GM23338 (cell line): ENCODE measurements at places on chromosomes 7 and 10.

DNA sequence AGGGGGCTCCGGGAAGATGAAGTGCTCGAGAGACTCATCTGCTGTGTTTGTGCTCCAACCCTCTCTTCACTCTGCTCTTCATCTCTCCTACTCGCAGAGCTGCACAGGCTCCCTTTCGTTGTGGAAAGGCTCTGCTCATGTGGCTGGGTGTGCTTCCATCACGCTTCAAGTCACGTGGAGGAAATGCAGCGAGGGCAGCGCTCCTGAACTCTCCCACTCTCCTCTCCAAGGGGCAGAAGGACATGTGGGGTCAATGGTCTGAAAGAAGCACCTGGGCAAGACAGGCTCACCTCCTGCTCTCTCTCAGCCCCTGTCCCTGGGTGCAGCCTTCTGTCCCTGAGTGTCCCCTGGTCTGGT lies 72.6 kb downstream of the USP6NL start:
- no peak for DNase-seq

- no peak for DNase-seq
Measured at GRCh38 chr7:42709284-42709683, 202.6 kb downstream of the C7orf25 start.

GRCh38 chr7:86972072-86972471 lies 87.4 kb downstream of the ELAPOR2 start:
- peak; percentile 85 for DNase-seq

DNA sequence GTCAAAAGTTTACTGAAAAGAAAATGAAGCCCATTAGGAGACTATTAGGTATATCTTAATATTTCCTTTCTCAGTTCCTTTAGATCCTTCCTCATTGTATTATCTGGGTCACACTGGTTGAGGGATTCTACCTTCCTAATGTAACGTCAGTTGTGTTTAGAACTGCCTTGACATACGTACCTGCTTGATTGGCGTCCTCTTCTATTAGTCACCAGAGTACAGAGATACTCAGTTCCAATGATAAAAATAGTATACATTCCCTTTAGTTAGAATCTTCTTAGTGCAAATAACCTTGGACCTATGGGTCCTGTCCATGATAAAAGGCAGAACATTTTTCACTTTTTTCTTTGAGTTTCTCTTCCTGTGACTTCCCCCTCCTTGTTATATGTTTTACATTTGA lies 45.2 kb downstream of the AHCYL2 start:
- DNase-seq: no peak

DNA sequence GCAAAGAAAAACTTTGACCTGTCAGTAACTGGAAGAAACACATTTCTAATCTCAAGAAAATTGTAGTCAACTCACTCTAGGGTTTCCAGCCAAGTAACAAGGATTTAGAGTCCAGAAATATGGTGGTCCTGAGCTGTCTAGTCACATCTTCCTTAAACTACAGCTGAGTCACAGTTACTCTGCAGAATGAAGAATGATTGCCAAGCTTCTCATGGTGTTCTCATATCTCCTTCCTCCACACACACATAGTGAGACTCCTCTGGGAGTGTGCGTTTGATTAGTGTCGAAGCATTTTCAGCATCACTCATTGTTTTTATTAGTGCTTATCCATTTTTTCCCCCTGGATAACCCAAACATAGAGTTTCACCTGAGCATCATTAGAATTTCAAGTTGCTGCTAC lies 93.1 kb upstream of the CXCL12 start:
- no peak for DNase-seq

GRCh38 chr10:110783509-110784107 lies 88.1 kb upstream of the PDCD4 start:
- DNase-seq: no peak

GRCh38 chr7:20241911-20242261 lies 24.7 kb upstream of the MACC1 start:
- DNase-seq: no peak

- no peak for DNase-seq
Measured at GRCh38 chr7:130092598-130092997, 22.3 kb downstream of the KLHDC10 start.

- DNase-seq: no peak
Measured at GRCh38 chr10:77837925-77838595, 88.5 kb downstream of the DLG5 start.
